Stimulated activated CD4-positive, alpha-beta T cell treated with anti-CD3 and anti-CD28 coated beads, Interleukin-15, amount 100 ng/mL, for 48 hours (primary cell): ENCODE measurements at places on chromosomes 5 and 9.

DNA sequence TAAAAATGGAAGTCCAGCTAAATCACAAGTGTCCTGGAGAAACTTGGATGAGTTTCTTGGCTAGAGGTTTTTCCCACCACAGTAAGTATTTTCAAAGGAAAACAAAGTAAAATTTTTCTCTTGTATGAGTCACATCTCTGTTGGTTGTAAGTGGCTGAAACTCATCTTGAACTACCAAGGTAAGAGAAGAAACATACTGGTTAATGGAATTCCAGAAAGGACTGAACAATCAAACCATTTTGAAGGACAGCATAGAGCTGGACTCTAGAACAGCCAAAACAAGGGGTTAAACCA lies 102.8 kb upstream of the CDKN2B start:
- DNase-seq, result no peak

- no peak for DNase-seq
Measured at GRCh38 chr9:18129809-18130334, 344.1 kb upstream of the ADAMTSL1 start.

DNA sequence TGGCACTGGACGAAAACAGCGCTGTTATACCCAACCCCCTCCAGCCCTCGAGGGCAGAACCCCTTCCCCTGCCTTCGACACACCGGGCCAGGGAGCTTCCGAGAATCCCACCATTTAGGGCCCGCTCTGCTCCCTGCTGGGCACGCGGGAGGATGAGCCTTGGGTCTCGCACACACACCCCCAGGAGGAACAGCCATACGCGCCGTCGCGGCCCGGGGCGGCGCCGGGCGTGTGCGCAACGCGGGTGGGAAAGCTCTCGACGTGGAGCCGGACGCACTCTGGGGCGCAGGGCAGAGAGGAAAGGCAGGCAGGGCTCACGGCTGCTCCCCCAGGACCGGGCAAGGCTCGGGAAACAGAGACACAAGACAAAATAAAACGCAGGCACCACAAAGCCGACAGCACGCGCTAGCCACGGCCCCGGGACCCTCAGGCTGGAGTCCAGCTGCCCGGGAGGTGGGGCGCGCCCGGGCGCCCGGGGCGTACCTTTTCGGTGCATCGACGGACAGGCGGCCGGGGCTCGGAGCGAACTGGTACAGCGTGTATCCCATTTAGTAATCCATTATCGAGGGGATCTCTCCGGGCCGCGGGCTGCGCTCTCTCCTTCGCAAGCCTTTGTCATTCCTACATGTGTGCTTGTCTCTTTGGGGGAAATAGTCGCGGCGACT lies 789 bp downstream of the SEMA6A start:
- no peak for DNase-seq

DNA sequence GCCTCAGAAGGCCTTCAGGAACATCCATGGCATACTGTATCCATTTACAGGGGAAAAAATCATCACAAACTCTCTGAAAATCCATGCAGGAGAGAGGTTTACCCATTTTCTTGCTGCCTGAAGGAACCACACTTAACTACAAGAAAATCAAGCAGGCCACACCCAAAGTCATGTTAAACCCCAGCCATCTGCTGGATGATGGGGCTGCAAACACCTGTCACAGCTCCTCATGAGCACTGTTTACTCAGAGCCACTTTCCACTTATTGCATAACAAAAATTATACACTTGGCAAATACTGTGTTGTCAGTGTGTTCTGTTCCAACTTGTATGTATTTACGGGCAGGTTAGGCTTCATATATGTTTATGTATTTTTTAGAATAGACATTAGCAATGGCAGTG lies 35.8 kb downstream of the PPIC start:
- DNase-seq, result no peak

DNA sequence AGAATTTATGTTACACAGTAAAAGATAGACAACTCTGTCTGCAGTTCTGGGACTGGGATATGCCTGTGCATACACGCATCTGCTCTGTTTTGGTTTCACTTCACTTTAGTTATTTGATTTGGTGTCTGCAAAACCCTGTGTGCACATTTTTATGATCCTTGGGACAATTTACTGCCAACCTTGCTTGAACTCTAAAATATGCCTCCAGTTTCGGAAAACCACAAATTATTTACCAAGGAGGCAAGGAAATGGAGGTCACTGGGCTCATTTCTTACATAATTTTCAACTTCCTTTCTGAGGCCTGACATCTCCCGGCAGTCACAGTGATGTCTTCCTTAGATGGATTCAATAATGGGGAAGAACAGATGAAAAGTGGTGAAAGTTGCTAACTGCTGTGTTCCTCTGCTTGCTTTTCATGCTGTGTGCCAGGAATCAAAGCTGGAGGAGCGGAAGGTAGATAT lies 61.2 kb upstream of the TAF11L2 start:
- no peak for DNase-seq

GRCh38 chr5:154571325-154572035 lies 93.5 kb upstream of the HAND1 start:
- no peak for DNase-seq

DNA sequence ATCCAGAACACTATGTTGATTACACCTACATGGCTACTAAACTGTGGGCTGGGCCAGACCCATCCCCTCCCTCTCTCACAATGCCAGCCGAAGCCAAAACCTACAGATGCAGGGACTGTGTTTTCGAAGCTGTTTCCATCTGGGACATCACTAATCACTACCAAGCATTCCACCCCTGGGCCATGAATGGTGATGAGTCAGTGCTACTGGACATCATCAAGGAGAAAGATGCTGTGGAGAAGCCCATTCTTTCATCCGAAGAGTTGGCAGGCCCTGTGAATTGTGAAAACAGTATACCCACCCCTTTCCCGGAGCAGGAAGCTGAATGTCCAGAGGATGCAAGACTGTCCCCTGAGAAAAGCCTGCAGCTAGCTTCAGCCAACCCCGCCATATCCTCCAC lies 65.0 kb downstream of the ZNF462 start:
- DNase-seq, result no peak

DNA sequence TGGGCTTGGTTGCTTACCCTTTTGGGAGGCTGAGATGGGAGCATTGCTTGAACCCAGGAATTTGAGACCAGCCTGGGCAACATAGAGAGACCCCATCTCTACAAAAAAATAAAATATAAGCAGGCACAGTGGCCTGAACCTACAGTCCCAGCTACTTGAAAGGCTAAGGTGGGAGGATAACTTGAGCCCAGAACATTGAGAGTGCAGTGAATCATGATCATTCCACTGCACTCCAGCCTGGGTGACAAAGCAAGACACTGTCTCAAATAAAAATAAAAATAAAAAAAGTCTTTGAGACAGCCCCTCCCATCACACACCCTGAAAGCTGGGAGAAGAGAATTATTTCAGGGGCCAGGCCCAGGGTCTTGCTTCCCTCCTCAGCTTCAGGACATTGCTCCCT lies 251.8 kb downstream of the BRINP1 start:
- no peak for DNase-seq

DNA sequence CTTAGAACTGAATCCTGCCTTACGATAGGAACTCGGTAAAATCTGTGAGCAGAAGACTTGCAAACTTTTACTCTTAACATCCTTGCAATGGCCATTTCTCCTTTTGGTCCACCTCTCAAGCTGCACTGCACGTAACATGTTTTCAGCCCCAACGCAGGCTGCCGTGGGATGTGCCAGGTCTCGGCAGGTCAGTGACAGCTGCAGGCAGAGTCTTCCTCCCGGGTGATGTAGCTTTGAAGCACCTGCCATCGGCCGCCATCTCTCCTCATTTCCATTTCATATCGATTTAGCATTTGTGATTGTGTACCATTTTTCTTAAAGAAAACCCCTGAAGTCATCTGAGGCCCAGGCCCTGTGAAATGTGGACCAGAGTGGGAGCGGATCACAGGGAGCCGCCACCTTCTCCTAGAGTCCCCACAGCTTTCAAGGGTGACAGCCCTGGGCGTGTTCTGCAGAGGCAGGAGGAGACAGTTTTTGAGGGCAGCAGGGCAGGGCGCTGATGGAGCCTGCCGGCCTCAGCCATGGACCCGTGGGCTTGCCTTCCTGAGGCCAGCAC lies 25.8 kb upstream of the LPCAT1 start:
- no peak for DNase-seq

DNA sequence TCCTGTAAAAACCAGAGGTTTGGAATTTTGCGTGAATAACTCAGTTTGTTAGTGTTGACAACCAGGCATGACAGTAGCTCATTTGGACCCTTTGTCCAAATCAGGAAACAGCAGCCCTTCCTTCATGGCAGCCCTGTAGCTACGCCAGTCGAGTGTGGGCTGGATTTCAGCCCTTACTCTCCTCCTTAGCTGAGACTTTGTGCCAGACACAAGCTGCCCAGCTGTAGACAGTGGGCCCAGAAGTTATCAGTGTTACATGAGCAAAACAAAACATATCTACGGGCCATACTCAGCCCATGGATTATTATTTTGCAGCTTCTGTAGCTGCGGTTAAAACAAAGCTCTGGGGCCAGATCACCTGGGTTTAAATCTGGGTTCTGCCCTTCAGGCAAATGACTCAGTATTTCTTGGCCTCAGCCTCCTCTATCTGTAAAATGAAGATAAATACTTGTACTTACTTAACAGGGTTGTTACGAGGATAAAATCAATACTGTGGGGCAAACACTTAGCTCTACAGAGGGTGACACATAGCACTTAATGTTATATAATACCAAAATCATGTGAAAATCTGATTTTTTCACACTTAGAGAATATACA lies 76.9 kb downstream of the GHR start:
- DNase-seq, result no peak

DNA sequence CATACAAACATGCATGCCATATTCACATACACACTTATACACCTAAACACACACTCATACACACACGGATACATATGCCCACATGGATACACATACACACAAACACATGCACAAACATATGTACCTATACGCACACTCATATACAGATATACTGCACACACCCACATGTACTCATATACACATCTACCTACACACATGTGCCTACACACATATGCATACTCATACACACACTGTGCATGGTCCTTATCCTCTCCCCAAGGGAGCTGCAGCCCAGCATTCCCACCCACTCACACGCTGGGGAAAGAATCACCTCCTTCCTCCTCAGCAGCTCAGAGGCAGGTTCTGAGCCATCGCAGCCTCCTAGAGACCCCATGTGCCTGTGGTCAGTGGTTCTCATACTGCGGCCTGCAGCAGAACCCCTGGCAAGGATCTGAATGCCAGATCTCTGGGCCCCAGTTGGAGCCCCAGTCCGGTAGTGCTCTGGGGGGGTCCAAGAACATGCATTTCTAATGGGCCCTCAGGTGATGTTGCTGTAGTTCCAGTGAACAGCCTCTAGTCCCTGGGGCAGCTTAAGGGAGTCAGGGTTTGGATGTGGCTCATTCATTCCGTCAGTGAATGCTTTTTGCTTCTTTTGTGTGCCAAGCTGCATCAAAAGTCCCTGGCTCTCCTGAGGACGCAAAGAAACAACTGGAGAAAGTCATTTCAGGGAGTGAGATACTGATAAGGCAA lies 39.0 kb downstream of the SEMA4D start:
- no peak for DNase-seq

GRCh38 chr9:134666831-134667230 lies 25.2 kb downstream of the COL5A1 start:
- no peak for DNase-seq

- no peak for DNase-seq
Measured at GRCh38 chr5:5203451-5203850, 63.3 kb downstream of the ADAMTS16 start.

- no peak for DNase-seq
Measured at GRCh38 chr9:68609901-68610415, 69.3 kb upstream of the TMEM252 start.

DNA sequence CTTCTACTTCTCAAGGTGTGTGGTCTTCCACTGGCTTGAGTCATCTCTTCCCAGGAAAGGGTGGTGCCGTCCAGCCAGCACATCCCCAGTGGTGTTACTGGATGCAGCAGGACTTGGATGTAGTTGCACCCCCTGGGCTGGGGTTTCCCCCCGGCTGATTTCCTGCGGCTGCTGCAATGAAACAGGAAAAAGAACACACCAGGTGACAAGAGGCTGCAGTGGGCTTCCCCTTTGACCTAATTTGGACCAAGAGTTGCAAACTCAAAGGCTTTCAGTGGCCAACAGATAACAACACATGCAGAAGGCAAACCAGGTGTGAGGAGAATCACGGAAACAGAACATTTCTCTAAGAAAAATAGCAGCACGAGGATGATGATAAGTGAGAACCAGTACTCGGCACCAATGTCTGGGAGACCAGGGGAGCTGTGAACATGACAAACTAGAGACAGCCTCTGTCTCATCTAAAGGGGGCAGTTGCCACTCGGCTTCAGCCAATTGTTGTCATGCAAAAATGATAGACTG lies 83.7 kb downstream of the PDE6A start:
- no peak for DNase-seq

DNA sequence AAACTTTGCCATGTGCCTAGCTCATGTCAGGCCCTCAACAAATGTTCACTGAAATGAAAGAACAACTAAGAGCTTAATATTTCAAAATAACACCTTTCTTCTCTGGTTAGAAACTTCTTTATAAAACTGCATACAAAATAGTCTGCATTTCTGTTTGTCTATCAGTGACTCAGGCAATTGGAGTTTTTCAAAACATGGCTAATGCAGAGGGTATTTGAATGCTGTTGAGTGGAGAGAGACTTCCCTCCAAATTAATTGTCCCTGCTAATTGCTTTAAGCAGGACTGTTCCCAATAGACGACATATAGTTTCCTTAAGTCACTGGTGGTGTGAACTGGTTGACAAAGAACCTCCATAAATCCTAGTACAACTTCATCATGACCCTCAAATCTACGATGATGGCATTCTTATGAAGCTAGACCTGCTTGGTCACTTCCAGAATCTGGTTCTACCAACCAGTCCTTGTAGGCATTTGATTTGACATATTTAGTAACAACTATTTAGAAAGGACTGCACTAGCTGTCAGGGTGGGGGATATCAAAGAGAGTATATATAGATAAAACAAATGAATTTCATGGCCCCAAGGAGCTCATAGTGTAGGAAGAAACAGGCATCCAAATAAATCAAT lies 84.5 kb downstream of the PRLR start:
- DNase-seq, result no peak

DNA sequence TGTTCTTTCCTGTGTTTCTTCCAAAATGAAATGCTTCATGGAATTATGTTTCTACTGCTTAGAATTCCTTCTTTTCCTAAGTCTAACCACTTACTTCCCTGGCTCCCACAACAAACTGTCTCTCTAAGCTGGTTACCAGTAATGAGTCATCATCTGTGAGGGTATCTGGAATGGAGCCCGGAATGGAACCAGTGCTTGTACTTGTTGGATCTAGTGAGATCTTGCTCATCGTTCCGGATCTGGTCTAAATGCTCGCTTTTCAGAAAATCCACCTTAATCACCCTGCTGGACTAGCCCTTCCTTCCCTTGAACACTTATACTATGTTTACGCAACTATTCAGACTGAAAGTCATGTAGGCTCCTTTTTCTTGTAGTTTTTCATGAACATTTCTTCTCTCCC lies 184.8 kb downstream of the PBX3 start:
- DNase-seq, result no peak

- peak; percentile 17 for DNase-seq
Measured at GRCh38 chr9:98993570-98993945, 49.9 kb downstream of the COL15A1 start.
